NCI-H526 (cell line): ENCODE measurements at places on chromosomes 7 and 10.

DNA sequence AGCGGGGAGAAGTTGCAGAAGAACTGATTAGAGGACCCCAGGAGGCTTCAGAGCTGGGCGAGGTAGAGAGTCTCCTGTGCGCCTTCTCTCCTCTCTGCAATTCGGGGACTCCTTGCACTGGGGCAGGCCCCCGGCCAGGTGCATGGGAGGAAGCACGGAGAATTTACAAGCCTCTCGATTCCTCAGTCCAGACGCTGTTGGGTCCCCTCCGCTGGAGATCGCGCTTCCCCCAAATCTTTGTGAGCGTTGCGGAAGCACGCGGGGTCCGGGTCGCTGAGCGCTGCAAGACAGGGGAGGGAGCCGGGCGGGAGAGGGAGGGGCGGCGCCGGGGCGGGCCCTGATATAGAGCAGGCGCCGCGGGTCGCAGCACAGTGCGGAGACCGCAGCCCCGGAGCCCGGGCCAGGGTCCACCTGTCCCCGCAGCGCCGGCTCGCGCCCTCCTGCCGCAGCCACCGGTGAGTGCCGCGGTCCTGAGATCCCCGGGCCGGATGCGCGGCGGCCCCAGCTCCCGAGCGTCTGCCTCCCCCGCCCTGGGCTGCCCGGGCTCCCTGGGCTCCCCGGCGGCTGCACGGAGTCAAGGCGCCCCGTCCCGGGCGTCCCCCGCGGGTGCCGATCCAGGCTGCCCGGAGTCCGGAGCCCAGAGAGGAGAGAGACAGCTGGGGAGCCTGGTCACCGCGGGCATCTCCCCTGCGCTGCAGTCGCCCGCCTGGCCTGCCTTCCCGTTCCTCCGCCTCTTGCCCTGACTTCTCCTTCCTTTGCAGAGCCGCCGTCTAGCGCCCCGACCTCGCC lies at the start of gene PLAU:
PLAU (plus strand) TSS at position 369 of the 789 bp plus-strand sequence. CDS start 424 bp downstream, outside the sequence.
- DNase-seq, result peak; percentile 67

GRCh38 chr7:151608031-151608551 lies 88.4 kb upstream of the RHEB start:
- DNase-seq, result no peak

DNA sequence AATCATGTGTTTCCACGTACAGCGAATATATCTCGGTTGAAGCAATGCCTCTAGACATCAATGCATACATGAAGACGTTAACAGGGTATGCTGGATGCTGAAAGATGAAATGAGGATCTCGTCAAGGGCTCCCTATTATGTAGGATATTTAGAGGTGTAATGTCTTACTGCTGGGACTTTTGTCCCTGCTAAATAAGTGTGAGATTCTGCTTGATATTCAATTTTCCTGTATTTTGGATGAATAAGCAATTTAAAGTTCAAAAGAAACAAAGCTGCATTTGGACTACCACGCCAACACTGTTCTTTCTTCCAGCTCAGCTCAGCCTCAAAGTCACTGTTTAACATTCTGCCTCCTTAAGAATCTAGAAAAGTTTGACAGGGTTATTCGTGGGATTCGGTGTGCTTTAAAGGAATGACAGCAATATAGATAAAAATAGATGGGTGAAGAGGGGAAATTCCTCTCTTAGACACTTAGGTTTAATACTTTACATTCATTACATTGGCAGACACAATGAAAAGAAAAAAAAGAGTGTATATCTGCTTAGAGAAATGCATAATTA lies 110.1 kb upstream of the RHEB start:
- no peak for DNase-seq

GRCh38 chr10:128068398-128069285 lies 57.6 kb downstream of the MKI67 start:
- DNase-seq, result no peak

DNA sequence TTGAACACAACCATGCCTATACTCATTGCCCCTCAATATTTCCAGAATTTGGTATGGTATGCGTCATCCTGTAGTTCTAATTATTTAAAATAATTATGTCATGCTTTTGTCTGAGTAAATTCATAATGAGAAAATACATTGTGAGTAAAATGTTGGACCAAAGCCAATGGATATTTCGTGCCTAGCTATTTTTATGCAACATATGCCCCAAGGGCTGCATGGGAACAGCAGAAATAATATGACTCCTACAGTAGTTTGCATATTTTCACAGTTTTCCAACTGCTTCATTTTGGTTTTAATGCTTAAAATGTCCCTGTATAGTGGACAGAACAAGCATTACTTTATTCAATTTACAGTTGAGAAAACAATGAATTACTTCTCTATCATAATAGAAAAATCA lies 1115.6 kb upstream of the GHITM start:
- DNase-seq, result no peak

- DNase-seq, result no peak
These were observed 20.8 kb downstream of the PCLO start for GRCh38 chr7:83141927-83142326.

DNA sequence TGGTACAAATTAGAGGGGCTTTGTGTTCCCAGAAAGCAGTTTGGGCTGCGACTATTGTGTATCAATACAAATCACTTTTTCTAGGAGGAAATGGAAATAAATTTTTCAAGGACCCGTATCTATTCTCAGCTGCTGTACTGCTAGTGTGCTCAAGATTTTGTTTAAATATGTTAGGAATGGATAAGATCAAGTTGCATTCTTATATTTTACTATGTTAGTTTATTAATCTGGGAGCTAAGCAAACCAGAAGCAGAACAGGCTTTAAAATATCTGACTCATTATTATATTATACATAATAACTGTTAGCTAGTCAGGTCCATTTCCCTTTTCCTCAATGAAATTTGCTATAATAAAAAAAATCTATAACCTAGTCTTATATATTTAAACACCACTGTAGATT lies 11.1 kb upstream of the GLCCI1 start:
- DNase-seq, result no peak

- DNase-seq, result no peak
These were observed 70.0 kb downstream of the VOPP1 start for GRCh38 chr7:55502124-55502857.

DNA sequence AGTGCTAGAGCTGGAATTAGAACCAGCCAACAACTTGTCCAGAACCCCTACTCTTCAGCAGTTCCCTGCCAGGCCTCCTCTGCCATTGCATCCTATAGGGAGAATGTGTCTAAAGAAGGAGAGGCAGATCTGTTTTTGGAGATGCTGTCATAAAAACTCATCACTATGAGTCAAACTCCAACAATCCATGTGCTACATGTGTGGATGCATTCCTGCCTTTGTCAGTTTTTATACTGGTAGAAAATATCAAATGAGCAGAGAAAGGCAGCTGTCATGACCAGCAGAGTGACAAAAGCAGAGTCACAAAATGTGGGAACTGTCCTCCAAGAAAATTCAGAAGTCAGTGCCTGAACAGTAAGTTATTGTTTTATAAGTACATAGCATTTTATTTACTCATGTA lies 93.0 kb downstream of the ABLIM1 start:
- no peak for DNase-seq

GRCh38 chr7:26153823-26154783 lies 2.1 kb downstream of the NFE2L3 start:
- DNase-seq, result no peak

- no peak for DNase-seq
These were observed 153.3 kb downstream of the WDR37 start for GRCh38 chr10:1209355-1209979.

GRCh38 chr10:49335364-49335972 lies 36.5 kb downstream of the C10orf71 start:
- DNase-seq, result no peak

DNA sequence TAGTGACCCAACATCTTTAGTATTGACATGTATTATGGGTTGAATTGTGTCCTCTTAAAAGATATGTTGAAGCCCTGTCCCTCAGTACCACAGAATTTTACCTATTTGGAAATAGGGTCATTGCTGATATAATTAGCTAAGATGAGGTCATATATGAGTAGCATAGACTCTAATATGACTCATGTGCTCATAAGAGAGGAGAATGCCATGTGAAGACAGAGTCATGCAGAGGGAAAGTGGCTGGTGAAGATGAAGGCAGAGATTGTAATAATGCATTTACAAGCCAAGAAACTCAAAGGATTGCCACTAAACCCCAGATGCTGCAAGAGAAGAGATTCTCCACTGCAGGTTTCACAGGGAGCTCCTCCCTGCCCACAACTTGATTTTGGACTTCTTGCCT lies 496.4 kb downstream of the KIF20B start:
- DNase-seq, result no peak

GRCh38 chr10:72065439-72066025 lies 22.8 kb downstream of the SPOCK2 start:
- DNase-seq, result no peak

DNA sequence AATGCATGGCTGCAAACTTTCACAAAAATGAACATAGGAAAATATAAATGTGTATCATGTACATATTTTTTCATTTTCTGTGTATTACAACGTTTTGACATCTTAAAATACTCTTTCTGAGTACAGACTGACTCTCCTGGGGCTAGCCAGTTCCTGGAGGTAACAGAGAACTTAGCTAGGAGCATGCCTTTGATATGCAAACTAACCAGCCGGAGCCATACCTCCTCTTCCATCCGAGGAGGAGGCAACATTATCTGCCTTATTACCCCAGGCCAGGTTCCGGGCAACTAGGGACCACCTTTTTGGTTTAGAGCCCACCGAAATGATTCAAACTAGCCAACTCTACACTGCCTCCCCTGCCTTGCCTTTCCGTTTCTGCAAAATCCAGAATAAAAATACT lies 33.7 kb upstream of the HECW1 start:
- no peak for DNase-seq

- DNase-seq, result no peak
These were observed 741.7 kb upstream of the GALNT17 start for GRCh38 chr7:70390251-70390650.

DNA sequence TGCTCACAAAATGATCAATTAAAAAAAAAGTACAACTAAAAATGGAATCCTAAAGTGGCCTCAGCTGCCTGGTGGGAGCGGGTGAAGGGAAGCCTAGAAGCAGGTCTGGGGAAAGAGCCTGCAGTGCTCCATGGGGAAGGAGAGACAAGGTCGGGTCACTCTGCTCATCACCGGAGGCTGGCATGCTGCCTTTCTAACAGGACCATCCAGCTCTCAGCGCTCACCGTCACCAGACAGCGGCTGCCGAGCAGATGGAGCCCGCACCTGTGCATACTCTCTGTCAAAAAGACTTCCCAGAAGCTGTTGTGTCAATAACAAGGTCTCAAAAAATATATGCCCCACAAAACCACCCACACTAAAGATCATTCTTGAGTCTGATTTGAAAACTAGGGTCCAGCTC lies 112.8 kb downstream of the BAMBI start:
- DNase-seq, result no peak

- DNase-seq, result peak; percentile 91
These were observed 1.9 kb downstream of the HIPK2 start for GRCh38 chr7:139775829-139776266.

DNA sequence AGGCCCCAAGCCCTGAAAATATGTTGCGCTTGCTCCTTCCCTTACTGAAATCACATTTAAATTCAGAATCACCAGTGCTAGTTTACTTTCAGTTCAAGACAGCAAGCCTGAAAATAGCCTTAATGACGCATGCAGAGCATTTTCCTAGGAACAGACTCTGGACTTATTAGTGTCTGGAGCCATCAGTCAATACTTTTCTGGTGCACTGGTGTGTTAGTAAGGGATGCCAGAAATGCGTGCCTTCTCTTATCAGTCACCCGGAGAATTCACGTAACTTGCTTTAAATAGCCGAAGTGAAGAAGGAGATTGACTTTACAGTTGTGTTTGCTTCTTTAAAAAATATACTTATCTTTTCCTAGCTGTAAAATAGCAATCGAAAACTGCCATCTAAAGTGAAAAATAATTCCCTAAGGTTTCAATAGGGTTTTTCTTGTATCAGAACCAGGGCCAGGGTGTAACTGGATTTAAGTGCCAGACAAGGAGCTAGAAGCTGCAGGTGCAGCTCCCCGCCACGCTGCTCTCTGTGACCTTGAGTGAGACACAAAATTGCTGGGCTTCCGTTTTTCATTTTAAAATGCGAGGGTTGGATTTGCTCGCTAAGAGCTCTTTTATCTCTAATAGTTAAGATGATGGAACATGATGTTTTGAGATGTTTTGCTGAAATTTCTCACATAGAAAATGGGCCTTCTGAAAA lies 177.8 kb downstream of the NSUN6 start:
- DNase-seq, result no peak

DNA sequence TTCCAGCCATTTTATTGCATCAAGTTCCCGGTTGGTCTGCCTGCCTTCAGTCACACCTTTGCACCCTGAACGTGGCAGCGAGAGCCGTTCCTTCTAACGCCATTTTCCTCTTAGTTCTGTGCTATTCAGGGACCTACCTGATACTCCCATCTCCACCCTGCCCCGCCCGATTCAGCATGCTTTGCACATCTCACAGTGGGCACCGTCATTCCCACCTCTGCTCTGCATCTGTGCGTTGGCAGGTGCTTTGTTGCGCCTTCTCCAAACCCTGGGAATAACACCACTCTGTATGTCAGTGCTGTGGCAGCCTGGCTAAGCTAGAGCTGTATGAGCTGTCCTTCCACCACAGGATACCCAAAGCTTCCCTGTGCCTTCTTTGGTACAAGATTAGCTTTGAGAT lies 96.8 kb downstream of the ACTR3B start:
- DNase-seq, result no peak
